Endodermal cell (in vitro differentiated cells): ENCODE measurements at places on chromosomes 4 and X.
A peak's percentile ranks its signal among the peaks of the same experiment; 100 is the strongest.

DNA sequence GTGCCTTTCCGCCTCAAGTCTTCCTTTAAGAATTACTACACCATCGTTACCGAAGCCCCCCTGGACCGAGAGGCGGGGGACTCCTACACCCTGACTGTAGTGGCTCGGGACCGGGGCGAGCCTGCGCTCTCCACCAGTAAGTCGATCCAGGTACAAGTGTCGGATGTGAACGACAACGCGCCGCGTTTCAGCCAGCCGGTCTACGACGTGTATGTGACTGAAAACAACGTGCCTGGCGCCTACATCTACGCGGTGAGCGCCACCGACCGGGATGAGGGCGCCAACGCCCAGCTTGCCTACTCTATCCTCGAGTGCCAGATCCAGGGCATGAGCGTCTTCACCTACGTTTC is 2.2 kb downstream of the PCDH10 start:
- DNase-seq, result peak; percentile 80

DNA sequence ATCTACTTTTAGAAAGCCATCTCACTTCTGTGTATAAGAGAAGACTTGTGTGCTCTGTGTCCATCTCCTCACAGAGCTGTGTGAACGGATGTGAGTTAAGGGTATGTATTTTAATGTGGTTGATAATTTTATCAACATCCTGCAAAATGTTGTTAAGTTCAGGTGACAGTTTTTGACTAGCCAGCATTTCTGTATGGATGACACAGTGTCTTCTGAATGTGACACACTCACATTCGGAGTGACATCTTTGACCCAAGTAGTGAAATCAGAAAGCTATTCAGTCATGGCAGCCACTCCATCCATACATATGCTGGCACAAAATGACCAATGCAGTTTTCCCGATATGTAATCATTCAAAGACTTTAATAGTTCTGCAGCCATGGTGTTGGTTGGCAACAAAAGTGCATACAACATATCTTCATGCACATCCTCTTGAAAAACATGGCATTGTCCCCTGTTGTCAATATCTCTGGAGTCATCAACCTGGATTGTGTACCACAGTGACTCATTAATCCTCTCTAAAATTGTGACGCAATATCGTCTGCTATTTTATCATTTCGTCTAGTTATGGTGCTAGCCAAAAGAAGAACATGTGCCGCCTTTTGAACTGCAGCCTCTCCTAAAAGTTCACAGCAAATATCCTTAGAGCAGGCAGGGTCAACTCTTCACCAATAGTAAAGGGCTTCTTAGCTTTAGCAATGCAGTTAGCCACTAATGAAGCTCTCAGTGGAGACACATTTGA is 6.8 kb upstream of the FGF2 start:
- no peak for DNase-seq

DNA sequence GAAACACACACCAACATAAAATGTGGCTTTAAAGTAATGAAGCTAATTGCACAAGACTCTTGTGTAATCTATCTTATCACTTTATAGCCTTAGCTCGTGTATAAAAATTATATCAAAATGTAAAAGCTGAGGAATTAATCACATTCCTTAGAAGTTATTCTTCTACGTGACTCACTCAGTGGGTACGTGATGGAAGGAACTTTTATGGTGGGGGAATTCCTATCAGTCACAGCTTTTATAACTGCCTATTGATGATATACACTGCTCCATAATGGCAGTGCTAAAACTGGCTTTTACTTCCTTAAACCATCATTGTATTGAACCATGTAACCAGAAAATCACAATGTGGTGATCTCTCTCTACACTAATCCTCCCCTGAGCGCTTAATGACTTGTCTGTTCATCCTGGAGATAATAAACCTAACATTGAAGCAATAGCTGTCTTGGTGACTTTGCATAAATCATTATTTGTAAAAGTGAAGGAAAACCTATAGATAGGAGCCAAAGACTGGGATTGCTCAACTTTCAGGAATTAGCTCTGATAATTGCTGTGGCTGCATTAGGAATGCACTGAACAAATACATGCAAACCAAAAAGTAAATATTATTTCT is 276.7 kb downstream of the GBA3 start:
- no peak for DNase-seq

GRCh38 chrX:22538580-22538979 is 265.9 kb downstream of the CBLL2 start:
- no peak for DNase-seq

GRCh38 chrX:77723681-77724080 is 62.3 kb downstream of the ATRX start:
- DNase-seq, result no peak

DNA sequence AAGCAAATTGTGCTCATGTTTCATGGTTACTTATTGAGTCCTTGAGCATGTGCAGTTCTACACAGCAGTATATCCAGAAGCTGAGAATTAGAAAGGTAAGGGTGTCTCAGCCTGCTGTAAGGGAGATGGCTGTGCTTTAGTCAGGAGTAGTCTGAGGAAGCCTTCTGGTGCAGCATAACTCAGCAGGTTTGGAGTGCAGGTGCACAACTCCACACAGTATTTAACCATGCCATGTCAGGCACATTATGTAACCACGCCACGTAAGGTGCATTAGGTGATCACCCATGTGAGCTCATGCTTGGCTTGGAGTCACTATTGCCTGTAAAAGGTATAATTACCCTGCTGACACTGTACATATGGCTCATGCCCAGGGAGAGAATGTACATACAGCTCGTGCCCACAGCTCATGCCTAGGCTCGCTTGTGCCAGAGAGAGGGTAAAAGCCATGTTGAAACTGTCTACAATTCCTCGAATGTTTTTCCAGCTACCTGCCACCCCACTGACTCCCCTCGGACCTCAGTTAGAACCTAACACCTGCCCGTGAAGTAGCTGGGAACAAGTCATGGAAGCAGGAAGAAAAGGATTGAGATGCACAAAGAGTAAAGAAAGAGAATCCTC is 37.8 kb downstream of the UCHL1 start:
- DNase-seq, result no peak

- peak; percentile 59 for DNase-seq
Measured at GRCh38 chr4:35461931-35462659, 782.2 kb downstream of the ARAP2 start.

DNA sequence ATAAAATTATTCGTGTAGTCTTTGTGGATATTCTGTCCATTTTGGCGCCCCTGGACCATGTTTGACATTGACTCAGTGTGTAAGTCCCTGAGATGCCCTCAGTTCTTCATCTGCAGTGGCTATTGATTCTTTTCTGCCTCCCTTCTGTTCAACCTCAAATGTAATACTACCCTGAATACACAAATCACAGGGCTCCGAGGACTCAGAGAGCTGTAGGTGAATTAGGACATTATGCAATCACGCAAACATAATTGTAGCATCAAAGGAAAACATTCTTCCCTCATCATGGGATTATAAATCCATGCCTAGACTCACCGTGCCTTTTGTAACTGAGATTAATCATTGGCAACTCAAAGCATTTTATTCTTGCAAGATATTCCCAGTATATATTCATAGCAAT is 161.4 kb upstream of the PACRGL start:
- no peak for DNase-seq

- no peak for DNase-seq
Measured at GRCh38 chr4:87109121-87109520, 111.3 kb downstream of the KLHL8 start.

DNA sequence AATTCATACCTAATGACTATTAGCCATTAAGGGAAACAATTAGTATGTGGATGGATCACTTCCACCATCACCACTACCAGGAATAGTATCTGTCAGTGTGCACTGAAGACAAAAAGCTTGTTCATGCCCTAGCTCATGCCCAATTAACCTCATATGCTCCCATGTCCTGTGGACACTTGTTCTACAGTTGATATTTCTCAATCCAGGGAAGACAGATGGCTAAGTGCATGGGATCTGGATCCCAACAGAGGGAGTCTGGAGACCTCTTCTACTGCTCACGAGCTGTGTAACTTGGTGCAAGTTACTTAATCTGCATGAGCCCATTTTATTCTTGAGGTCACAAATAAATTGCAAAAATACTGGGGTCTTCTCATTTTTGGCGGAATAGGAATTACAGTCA is 23.7 kb downstream of the AMOT start:
- no peak for DNase-seq

DNA sequence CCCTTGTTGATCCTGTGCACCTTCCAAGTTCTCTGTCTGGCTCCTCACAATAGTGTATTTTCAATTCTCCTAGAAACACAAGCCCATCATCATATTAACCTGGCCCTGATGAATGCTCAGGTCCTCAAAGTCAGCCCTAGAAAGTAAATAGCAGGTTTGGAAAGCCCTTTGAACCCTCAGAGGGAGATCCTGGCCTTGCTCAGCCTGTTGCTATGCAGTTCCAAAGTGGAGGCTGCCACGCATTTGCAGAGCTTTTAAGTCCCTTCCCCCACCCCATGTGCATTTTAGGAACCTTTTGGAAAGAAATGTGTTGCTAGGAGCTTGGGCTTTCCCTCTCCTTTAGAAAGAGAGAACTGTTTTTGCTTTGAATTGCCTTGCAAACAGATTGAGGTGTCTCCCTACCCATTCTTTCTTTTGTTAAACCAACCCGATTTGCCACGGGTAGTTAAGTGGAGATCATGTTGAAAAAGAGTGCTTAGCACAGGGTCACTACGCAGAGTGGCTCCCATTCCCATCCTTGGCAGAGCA is 12.2 kb downstream of the MAMLD1 start:
- no peak for DNase-seq

GRCh38 chr4:71251261-71251660 is 87.6 kb upstream of the SLC4A4 start:
- no peak for DNase-seq

DNA sequence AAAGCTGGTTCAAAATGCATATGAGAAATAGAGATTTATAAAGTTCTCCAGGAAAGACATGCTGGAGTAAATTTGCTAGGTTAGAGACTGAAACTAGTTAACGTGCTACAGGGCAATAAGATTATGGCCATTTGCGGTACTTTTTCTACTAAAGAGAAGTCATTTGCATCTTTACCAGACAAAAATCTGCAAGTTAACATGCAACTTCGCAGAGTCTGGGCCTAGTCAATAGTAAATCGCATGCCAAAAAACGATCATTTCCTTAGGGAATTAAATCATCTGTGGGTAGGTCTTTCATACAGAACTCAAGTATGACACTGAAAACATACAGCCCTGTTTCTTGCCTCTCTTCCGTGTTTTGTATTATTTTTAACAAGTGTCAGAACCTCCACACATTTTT is 32.8 kb upstream of the REST start:
- DNase-seq, result no peak

- DNase-seq, result no peak
Measured at GRCh38 chr4:159027535-159027934, 75.3 kb upstream of the RAPGEF2 start.

DNA sequence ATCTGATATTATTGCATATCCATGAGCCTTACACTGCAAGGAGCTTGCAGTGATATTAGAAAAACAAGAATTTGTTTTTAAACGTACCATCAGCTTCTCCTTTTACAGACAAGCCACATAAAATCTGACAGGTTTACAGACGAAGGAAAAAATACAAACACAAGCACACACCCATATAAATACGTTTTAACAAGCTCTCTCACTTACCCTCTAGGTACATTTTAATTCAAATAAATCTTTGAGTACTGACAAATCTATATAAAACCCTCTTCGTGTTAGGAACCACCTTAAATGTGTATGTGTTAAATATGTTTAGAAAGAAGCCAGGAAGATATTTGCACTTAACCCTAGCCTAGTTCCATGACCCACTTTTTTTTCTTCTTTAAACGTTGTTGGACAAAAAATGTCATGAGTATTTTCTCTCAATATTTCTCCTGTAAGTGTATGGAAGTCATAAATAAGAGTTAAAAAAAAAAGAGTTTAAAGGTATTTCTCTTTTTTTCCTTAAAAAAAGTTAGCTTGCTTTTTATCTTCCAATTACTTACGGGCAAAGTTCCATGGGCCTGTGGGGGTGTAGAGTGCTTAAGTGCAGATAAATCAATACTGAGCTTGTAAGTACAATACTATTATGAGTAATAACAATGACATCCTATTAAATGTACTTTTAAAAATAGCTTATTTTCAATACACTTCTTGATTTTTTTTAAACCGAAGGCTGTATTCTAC is 1.5 kb downstream of the ARAP2 start:
- no peak for DNase-seq

GRCh38 chrX:154502098-154502497 is 11.7 kb upstream of the SLC10A3 start:
- DNase-seq, result no peak

GRCh38 chr4:38948551-38948950 is 80.9 kb downstream of the FAM114A1 start:
- no peak for DNase-seq

DNA sequence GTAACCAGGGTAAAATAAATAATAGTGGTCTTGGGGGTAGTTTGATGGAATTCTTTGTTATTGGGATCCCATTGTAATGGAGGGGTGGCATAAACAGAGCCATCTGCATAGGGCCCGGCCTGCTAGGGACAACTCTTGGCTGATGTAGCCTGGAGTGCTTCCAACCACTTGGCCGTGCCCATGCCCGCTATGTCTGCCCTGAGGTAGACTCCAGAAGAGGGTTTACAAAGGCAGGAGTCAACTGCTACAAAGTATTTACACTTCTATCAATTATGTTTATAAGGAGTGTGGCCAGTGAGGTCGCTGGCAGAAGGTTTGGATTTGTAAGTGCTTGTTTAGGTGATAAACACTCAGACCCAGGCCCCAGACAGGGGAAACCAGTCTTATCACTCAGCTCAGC is 8.1 kb downstream of the RASL11B start:
- DNase-seq, result no peak

DNA sequence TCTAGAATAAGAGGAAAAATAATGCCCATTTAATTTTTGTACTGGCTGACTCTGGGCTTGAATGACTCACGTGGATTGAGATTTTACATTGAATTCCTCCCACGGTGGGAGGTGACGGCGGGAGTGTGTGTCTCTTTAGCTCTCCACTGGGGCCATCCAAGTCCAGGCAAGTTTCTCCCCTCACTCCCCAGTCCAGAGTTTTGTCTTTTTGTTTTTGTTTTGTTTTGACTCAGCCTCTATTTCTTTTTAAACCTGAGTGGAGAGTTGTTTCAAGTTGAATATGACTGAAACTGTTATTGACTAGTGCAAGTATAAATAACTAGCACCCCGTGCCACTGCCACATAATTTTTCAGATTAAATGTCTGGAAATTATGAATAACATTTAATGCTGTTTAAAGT is 13.6 kb downstream of the CHST7 start:
- DNase-seq, result no peak

GRCh38 chr4:53734584-53735353 is 143.5 kb upstream of the LNX1 start:
- DNase-seq, result no peak

GRCh38 chr4:72496119-72496518 is 72.9 kb downstream of the ADAMTS3 start:
- no peak for DNase-seq

GRCh38 chr4:95963456-95963855 is 123.6 kb downstream of the PDHA2 start:
- no peak for DNase-seq

- peak; percentile 78 for DNase-seq
Measured at GRCh38 chr4:140049849-140050637, 103.9 kb downstream of the MAML3 start.

DNA sequence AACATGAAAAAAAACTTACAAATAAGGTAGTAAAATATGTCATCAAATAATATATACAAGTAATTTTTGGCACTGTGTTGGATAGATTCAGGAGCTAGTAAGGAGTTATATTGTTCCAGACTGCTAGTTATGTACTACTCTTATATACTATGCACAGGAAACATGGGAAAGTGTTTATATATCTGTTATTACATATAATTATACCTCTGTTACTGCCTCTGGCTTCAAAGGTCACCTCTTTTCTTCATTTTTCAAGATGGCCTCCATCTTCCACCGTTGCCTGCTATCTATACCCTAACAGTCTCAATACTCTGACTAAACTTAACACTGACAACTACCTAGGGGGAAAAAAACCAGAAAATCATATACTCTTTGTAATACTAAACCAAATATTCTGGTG is 29.5 kb downstream of the LIN54 start:
- DNase-seq, result no peak
